ENCODE measurements at places on chromosomes 1 and 21. TPM values are rescaled to one million over a fixed set of nuclear protein-coding genes. Genes with fewer than 3 reads are reported as not detected.
A peak's percentile ranks its signal among the peaks of the same experiment; 100 is the strongest.

GRCh38 chr1:209380420-209380819, 203.1 kb upstream of the CAMK1G start:
- H3K4me3 ChIP-seq = no peak overlapping the region
- H3K4me1 ChIP-seq = peaks cover 43% of the 10 kb centered on the region
- H3K36me3 ChIP-seq = no peaks in the 10 kb centered on the region
- DNase-seq = no peak
- no peak overlapping the region for H3K27ac ChIP-seq

DNA sequence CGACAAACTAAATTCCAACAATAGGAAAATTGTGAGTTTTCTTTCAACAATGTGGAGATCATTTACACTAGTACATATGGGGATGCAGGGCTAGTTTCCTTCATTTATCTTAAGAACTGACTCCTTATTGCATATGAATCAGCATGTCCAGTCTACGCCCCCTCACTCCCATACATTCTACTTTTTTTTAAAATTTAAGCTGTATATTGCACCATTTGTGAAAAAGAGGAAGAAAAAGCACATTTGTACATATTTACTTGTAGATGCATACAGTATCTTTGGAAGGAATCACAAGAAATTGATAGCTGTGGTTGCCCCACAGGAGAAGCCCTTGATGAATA, 15.9 kb downstream of the VPS26C start:
- no peak overlapping the region for H3K27ac ChIP-seq
- no peaks in the 10 kb centered on the region for H3K27me3 ChIP-seq
- no peaks in the 10 kb centered on the region for H3K4me1 ChIP-seq
- no peaks in the 10 kb centered on the region for H3K36me3 ChIP-seq
- no peak for DNase-seq
- H3K4me3 ChIP-seq = no peak overlapping the region

DNA sequence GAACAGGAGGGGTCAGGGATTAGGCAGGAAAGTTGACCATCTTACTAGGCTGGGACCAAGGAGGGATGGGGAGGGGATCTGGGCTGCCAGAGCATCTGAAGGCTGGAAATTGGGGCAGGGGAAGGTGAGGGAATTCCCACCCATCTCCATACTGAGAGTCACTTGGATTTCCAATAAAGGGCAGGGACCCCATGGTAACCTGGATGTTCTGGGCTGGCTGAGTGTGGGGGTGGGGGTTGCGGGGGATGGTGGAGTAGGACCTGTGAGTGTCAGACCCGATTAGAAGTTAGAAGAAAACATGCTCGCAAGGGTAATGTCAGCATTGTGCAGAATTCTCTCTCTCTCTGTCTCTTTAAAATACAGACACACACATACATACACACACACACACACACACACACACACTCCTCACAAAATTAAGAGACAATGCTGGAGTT, 40.0 kb upstream of the EPS15 start:
- no peaks in the 10 kb centered on the region for H3K27me3 ChIP-seq
- no peaks in the 10 kb centered on the region for H3K36me3 ChIP-seq
- no peak overlapping the region for H3K4me3 ChIP-seq
- no peak for DNase-seq
- H3K27ac ChIP-seq = peak overlapping the region; percentile 87
- peaks cover 19% of the 10 kb centered on the region for H3K4me1 ChIP-seq

DNA sequence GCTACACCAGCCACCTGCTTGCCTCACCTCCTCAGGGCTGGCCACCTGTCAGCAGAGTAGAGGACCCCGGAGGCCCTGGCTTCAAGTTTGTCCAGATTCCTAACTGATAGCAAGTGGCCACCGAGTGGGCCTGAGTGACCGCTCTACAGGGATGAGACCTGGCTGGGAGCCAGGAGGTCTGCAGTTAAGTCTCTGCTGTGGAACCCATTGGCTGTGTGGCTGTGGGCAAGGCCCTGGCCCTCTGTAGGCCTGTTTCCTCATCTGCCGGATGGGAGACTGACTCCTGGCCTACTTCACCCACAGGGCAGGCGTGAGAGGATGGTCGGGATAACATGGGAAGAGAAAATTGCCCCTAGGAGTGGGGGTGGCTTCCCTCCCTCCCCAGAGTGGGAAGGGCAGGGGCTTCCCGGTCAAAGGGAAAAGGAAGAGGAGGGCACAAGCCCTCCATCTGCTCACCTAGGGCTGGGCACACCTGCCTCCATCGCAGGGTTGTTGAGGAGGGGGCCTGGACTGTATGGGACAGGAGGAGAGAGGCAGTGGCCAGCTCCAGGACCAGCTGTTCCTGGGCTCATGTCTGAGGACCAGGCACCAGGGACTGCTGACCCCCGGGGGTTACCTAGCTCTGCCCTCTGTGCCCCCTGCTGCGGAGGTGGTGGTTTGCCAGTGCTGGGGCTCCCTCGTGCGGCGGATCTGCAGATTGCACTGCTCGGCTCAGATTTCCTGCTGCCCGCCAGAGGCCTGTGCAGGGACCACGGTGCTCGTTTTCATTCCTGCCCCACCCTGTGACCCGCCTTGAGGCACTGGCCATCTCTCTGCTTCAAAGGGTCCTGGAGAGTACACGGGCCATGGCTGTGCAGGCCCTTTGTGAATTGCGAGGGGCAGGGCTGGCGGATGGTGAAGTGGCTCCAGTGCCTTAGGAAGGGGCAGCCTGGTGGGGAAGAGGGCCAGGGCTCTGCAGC, 9.1 kb upstream of the MTFR1L start:
- DNase-seq = peak; percentile 66
- H3K27ac ChIP-seq = no peak overlapping the region
- no peaks in the 10 kb centered on the region for H3K27me3 ChIP-seq
- no peaks in the 10 kb centered on the region for H3K36me3 ChIP-seq

DNA sequence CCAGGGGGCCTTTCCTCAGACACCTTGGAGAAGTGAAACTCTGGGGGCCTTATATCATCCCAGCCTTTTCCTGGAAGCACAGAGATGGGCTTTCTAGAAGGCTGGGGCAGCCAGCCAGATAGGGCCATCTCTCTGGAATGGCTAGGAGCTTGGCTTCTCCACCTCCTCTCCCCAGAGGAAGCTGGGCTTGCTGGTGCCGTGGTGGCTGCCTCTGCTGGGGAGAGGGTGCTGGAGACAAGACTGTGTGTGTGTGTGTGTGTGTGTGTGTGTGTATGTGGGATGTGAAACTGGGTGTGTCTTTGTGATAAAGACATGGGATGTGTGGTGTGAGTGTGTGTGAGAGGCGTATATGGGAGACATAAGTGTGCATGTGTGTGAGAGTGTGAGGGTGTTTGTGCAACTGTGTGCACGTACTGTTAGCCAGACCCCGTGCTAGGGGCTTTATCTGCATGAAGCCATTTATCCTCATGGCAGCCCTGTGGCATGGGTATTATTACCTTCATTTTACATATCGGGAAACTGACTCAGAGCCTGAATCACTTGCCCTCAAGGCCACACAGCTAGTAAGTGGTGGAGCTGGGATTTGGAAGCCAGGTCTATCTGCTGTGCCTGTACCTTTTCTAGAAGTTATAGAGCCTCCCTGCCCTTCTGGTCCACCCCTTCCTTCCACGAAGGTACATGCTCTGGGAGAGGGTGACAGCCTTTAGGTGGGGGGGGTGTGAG, 44.2 kb downstream of the PTPRU start:
- no peaks in the 10 kb centered on the region for H3K36me3 ChIP-seq
- DNase-seq = no peak
- H3K4me3 ChIP-seq = no peak overlapping the region
- H3K27ac ChIP-seq = no peak overlapping the region

DNA sequence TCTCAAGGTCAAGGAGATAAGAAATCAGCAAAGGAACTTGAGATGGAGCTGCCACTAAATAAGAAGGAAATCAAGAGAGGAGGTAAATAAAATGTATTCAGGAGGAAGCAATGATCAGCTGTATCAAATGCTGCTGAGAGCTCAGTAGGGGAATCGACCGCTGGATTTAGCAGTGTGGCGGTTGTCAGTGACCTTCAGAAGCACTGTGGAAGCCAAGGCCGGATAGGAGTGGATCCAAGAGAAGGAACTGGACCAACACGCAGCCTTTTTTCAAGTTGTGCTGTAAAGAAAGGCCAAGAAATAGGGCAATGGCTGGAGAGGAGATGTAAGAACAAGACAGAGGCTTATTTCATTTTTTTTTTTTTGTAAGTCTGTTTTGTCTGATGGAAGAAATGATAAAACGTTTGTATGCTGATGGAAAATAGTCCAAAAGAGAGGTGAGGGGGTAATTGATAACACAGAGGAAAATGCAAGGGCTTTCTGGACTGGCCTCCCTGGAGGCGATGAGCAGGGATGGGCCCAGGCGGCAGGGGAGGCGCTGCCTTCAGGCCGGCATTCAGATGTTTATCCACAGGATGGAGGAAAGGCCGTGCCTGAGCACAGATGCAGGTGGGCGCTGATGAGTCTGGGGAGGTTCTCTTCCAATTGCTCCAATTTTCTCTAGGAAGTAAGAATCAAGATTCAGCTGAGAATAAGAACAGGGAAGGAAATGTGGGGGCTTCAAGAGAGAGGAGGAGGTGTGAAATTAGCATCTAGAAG, 17.5 kb upstream of the FAM43B start:
- H3K27me3 ChIP-seq = no peaks in the 10 kb centered on the region
- no peaks in the 10 kb centered on the region for H3K36me3 ChIP-seq
- peaks cover 29% of the 10 kb centered on the region for H3K4me1 ChIP-seq
- no peak for DNase-seq
- H3K4me3 ChIP-seq = no peak overlapping the region

DNA sequence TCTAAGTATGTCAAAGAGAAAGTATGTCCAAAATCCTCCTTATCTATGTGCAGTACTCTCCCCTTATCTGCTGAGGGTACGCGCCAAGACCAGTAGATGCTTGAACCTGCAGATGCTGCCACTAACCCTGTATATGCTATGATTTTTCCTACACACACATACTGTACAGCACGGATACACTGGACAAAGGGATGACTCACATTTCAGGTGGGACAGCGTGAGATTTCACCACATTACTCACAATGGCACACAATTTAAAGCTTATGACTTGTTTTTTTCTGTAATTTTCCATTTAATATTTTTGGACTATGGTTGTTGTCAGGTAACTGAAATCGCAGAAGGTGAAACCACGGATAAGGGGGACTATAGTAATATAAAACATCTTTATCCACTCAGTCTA, 4.1 kb downstream of the ORC1 start:
- no peaks in the 10 kb centered on the region for H3K36me3 ChIP-seq
- no peaks in the 10 kb centered on the region for H3K27me3 ChIP-seq
- H3K27ac ChIP-seq = no peak overlapping the region
- DNase-seq = no peak

GRCh38 chr21:32256873-32257620, 21.8 kb downstream of the MIS18A start:
- H3K4me1 ChIP-seq = no peaks in the 10 kb centered on the region
- no peaks in the 10 kb centered on the region for H3K27me3 ChIP-seq
- DNase-seq = no peak
- no peak overlapping the region for H3K4me3 ChIP-seq
- no peaks in the 10 kb centered on the region for H3K36me3 ChIP-seq
- no peak overlapping the region for H3K27ac ChIP-seq

DNA sequence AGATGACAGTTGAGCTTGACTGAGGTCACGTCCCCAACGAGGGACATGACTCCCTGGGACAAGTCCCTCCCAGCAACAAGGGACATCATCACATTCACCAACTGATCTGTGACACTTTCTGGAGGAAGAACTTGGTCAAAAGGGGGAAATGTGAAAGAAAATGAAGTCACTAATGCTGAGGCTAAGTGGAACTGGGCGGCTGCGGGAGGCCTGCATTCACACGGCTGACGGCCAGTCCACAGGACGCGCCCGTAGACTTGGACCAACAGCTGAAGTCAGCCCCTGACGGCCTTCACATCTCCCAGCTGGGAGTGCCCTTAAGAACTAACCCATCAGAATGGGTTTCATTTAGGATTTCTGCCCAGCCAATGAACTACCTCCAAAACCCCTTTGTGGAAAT, 26.6 kb downstream of the POFUT2 start:
- no peak overlapping the region for H3K27ac ChIP-seq
- peaks cover 29% of the 10 kb centered on the region for H3K4me1 ChIP-seq
- DNase-seq = no peak
- H3K4me3 ChIP-seq = no peak overlapping the region

GRCh38 chr1:14037101-14037847, 337.3 kb downstream of the PRDM2 start:
- H3K36me3 ChIP-seq = no peaks in the 10 kb centered on the region
- H3K27ac ChIP-seq = no peak overlapping the region
- no peak overlapping the region for H3K4me3 ChIP-seq
- no peaks in the 10 kb centered on the region for H3K4me1 ChIP-seq
- no peaks in the 10 kb centered on the region for H3K27me3 ChIP-seq
- DNase-seq = no peak

DNA sequence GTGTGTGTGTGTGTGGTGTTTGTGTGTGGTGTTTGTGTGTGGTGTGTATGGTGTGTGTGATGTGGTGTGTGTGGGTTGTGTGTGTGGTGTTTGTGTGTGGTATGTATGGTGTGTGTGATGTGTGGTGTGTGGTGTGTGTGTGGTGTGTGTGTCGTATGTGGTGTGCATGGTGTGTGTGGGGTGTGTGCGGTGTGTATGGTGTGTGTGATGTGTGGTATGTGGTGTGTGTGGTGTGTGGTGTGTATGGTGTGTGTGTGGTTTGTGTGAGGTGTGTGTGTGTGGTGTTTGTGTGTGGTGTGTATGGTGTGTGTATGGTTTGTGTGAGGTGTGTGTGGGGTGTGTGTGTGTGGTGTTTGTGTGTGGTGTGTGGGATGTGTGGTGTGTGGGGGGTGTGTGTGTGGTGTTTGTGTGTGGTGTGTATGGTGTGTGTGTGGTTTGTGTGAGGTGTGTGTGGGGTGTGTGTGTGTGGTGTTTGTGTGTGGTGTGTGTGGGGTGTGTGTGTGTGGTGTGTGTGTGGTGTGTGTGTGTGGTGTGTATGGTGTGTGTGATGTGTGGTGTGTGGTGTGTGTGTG, 106.2 kb upstream of the ADAR start:
- no peak overlapping the region for H3K27ac ChIP-seq
- no peak overlapping the region for H3K4me3 ChIP-seq
- H3K36me3 ChIP-seq = no peaks in the 10 kb centered on the region
- no peaks in the 10 kb centered on the region for H3K4me1 ChIP-seq
- H3K27me3 ChIP-seq = peaks cover 1% of the 10 kb centered on the region
- DNase-seq = no peak

- H3K36me3 ChIP-seq = no peaks in the 10 kb centered on the region
- H3K4me3 ChIP-seq = no peak overlapping the region
- peaks cover 36% of the 10 kb centered on the region for H3K4me1 ChIP-seq
- H3K27ac ChIP-seq = no peak overlapping the region
- DNase-seq = no peak
These were observed 20.1 kb downstream of the RAP1A start for GRCh38 chr1:111639602-111640198.

DNA sequence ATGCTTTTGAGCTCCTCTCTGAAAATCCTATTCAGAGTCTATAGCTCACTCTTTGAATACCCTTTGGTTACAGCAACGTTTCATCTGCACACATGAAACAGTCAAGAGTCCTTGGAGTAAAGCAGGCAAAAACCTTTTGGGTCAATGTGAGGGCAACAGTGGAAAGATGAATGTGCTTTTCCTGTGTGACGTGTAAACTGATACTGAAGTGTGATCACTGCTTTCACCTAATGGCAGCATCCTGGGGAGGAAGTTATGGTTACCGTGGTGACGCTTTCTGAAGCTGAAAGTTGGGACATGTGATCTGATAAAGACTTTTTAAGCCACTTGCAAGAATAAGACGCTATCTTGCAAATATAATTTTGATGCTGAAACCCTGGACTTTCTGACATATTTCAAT, 160.0 kb downstream of the SEC16B start:
- no peaks in the 10 kb centered on the region for H3K36me3 ChIP-seq
- H3K4me1 ChIP-seq = no peaks in the 10 kb centered on the region
- no peak overlapping the region for H3K27ac ChIP-seq
- no peak for DNase-seq

The ERICH3 gene
- total RNA-seq = not detected

The OR2T1 gene
- not detected for total RNA-seq

The GFI1 gene
- 1.8 TPM for total RNA-seq

The LCE3D gene
- not detected for total RNA-seq

The CCDC181 gene
- total RNA-seq = 0.23 TPM

The F11R gene
- total RNA-seq = 182 TPM

The PPIAL4G gene
- total RNA-seq = not detected

The CADM3 gene
- not detected for total RNA-seq

The KISS1 gene
- total RNA-seq = 2.9 TPM
